NCI-H510A treated with DMSO at 0.1 percent for 48 hours (cell line): ENCODE measurements at places on chromosomes 16 and 17.

DNA sequence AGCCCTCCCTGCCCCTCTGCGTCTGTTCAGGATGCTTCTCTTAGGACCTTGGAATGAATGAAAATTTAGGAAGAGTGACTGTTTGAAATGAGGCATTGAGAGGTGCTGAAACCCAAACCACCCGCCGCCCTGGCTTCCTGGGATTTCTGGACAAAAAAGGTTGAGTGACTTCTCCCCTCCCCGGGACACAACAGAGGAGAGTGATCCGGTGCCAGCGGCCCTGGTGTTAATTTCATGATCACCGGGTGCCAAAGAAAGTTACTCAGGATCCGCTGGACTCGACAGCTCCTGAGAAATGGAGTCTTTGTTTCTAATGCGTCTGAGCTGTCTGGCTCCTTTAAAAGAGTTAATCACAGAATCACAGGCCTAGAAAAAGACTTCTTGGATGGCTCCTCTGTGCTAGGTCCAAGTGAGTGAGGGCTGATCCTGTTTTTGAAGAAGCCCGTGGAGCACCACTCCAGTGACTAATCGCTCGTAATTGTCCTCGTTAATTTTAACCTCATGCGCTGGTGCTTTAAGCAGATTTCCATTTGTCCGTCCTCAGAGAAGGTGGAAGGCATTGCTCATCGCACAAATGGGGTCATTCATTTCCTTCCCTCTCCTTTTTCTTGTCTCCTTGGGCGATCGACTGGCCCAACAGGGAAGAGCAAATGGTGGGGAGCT, 144.4 kb upstream of the ZFHX3 start:
- DNase-seq, result no peak

DNA sequence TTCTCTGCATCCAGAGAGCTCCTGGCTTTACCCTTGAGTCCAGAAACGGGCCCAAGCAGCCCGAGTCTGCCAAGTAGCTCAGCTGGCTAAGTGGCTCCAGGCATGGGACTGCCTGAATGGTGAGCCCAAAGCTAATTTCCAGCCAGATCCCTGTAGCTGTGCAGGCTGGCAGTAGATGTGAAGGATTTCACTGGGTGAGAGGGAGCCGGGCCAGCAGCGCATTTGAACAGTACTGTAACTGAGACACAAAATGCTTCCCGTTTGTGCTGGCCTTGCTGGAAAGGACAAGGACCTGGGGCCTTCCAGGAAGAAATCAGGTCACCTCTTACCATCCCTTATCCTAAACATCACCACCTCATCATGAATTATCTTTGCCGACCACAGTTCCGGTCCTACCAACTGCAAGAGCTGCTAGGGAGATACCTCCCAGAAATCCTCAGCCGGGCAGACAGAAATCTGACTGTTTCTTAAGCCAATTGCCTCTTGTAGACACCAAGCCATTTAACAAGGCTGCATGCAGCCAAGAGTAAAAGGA, 3.7 kb downstream of the TIMP2 start:
- no peak for DNase-seq

GRCh38 chr16:74939688-74940087, 45.2 kb downstream of the WDR59 start:
- DNase-seq, result no peak

DNA sequence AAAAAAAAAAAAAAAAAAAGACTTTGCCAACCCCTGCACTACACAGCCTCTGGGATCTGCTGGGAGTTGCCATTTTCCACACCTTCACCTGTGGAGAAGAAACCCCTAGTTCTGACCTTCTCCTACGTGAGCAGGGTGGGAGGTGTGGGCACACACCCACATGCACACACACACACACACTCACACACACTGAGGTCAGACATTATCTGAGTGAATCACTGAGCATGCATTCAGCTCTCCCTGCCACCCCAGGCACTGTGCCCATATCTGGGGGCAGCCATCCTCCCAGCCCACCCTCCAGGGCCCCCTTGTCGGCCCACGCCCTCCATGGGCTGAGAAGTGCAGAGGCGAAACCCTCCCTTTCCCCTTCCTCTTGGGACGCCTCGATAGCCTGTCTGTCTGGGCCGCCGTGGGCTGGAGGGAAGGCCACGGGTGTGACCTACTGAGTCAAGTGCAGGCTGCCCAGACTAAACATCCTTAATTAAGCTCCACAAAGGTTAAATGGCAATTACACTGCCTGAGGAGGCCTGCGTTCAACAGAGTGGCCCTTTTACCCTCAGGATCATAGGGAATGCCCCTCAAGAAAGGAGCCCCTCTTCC, 143.8 kb downstream of the C16orf95 start:
- no peak for DNase-seq

DNA sequence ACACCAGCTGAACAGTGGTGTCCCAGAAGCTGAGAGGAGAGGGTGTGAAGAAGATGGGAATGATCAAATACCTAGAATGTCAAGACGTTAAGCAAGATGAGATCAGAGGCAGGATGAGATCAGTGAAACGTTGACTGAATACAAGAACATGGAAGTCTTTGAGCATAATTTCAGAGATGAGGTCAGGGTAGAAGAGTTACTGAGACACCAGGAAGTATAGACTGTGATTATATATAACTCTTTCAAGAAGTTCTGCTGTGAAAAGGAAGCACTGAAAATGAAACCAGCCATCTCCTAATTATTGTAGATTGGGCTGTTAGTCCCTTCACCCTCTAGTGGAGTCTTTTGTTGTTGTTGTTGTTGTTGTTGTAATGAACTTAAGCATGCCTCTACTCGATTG, 9.1 kb downstream of the SHCBP1 start:
- DNase-seq, result no peak

- DNase-seq, result no peak
Observed at GRCh38 chr17:77610972-77611521, 347.5 kb upstream of the TNRC6C start.

DNA sequence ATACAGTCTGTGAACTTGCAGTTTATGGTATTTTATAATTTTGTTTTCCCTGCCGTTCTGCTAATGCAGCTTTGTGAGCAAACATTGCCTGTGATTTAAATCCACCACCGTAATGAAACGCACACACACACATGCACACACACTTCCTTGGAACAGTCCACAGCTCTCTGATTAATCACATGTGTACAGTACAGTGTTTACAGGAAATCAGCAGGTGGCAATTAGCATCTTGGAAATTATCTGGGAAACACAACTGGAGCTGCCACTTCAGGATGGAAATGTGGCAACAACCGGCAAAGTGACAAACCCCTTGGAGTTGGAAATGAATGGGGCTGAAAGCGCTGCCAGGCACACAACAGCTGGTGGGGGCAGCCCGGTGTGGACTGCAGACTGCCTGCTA, 12.9 kb upstream of the ZKSCAN2 start:
- DNase-seq, result peak; percentile 19

- DNase-seq, result no peak
Observed at GRCh38 chr16:19645557-19645981, 72.5 kb downstream of the KNOP1 start.

- DNase-seq, result no peak
Observed at GRCh38 chr16:31277659-31278260, 18.0 kb downstream of the ITGAM start.

GRCh38 chr17:58488428-58488890, 251 bp upstream of the HSF5 start:
- DNase-seq, result no peak

DNA sequence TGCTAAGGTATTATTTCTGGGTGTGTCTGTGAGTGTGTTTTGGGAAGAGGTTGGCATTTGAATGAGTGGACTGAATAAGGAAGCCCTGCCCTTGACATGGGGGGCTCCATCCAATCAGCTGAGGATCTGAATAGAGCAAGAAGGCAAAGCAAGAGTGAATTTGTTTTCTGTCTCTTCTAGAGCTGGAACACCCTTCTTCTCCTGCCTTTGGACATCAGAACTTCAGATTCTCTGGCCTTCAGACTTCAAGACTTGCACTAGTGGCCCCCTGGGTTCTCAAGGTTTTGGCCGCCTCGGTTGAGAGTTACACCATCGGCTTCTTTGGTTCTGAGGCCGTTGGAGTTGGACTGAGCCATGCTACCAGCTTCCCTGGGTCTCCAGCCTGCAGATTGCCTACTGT, 448.6 kb downstream of the SHISA9 start:
- DNase-seq, result no peak

GRCh38 chr16:874366-875181, 74.0 kb upstream of the GNG13 start:
- no peak for DNase-seq

DNA sequence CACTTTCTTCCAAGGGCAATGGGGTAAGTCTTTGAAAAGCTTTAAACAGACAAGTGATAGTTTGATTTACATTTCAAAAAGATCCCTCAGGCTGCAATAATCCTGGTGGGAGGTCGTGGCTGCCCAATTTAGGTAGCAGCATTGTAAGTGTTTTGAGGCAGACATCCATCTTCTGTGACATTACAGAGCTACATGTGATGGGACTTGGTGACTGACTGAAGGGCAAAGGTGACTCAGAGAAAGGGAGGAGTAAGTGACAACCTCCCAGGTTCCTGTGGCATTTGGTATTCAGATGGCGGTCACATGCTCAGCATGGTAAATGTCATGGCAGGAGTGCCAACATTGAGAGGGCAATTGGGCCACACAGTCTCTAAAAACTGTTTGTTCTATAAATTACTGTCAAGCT, 26.5 kb downstream of the STAT3 start:
- no peak for DNase-seq

DNA sequence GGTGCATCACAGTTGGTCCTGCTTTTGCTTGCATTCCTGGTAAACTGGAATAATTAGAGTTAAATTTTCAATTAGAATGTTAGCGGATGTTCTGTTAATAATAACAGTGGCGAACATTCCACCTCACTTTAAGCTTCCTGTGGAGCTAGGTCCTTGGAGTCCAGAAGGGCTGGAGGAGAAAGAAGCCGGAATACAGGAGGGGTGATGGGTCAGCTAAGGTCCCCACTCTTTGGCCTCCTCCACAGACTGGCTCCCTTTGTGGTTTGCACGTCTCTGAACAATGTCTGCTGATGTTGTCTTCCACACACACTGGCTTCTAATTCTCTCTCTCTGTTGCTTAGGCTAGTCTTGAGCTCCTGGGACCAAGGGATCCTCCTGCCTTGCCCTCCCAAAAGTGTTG, 35.0 kb upstream of the ETV4 start:
- no peak for DNase-seq

DNA sequence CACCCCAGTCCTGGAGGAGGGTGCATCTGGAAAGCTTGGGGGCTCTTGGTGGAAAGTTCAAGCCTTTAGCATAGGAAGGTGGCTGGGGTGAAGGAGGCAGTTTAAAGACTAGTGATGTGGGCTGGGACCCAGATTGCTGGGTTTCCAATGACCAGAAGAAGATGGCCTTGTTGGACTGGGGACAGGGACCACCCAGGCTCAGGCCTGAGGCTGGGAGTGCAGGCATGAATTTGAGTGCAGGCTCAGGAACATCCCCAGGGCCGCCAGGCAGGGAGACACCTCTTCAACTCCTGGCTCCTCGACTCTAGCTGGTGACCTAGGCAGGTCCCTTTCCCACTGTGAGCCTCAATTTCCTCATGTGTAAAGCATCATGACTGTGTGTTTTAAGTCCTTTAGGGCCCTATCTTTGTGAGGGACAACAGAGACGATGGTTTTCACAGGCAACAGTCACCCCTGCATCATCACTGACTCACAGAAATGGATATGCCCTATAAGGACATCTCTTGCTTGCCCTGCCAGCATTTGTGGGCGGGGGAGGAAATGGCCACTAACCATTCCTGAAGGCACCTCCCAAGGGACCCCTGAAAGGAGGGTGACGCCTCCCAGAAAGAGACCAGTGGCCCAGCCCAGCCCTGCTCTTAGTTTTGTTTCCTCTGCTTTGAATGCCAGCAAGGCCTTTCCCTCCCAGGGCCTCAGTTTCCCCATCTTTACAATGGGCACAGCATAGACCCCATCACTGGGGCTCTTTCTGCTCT, 11.1 kb downstream of the NLRC5 start:
- DNase-seq, result no peak

GRCh38 chr17:79851461-79851817, 12.2 kb upstream of the CBX4 start:
- peak; percentile 95 for DNase-seq

DNA sequence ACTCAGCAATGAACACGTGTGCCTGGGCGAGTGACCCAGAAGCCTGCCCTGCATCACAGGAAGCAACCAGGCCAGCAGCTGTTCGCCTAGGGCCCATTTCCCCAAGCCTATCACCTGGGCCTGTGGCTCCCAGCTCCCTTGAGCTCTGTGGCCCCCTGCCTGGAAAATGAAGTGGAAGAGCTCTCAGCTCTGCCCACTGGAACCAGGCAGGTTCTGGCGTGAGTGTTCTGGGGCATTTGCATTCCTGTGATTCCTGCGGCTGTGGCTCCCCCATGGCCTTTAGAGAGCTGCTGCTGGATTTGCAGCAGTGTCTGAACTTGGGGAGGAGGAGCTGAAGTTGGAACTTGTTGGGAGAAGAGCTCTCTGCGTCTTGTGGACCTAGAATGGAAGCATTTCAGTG, 22.8 kb downstream of the PGS1 start:
- DNase-seq, result no peak

DNA sequence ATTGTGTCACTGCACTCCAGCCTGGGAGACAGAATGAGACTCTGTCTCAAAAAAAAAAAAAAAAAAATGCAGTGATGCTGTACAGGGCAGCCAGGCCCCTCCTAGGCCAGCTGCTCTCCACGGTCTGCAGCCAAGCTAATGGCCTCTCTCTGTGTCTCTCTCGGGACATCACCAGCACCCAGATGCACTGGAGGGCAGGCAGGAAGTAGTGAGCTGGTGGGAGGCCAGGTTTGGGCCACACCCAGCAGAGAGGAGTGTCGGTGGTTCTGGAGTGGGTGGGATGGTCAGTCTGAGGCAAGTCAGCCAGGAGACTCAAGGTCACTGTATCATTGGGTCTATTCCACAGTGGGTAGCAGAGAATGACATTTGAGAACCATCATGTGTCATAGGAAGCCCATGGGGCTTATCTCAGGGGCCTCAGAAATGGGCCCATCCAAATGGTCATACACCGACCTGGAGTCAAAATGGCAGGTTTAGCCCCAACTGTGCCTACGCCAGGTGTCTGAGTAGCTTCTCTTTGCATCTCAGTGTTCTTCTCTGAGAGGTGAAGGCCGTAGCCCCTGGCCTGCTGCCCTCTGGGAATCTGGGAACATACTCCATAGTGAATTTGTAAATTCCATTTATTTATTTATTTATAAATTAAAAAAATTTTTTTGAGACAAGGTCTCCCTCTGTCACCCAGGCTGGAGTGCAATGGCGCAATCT, 22.7 kb downstream of the WNT9B start:
- no peak for DNase-seq

GRCh38 chr17:44930667-44931066, 15.4 kb upstream of the GFAP start:
- DNase-seq, result no peak

- peak; percentile 50 for DNase-seq
Observed at GRCh38 chr17:4899341-4900230, at the start of gene C17orf107. Gene C17orf107, plus strand, starts transcription at chr17:4899536. Its CDS starts 227 bp downstream, at chr17:4899763.

GRCh38 chr16:56691885-56692284, 9.6 kb downstream of the MT1X start:
- peak; percentile 38 for DNase-seq

DNA sequence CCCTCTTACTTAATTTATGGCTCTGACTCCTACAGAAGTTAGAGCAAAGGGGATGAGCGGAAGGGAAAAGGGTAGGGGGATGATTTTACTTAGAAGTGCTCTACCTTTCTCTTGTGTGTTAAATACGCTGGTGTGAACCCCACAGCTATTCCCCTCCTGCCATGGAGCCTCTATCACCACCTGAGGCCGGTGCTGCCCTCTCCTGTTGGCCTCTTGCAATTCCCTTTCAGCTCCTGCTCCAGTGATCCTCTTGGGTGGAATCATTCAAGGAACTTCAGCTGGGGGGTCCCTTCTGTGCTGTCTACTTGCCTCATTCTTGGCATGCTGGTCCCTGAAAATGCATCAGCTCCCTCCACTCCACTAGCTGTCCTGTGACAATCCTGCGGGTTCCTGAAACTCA, 41.8 kb upstream of the CDH8 start:
- no peak for DNase-seq
